ENCODE measurements at places on chromosomes 13 and 19.

DNA sequence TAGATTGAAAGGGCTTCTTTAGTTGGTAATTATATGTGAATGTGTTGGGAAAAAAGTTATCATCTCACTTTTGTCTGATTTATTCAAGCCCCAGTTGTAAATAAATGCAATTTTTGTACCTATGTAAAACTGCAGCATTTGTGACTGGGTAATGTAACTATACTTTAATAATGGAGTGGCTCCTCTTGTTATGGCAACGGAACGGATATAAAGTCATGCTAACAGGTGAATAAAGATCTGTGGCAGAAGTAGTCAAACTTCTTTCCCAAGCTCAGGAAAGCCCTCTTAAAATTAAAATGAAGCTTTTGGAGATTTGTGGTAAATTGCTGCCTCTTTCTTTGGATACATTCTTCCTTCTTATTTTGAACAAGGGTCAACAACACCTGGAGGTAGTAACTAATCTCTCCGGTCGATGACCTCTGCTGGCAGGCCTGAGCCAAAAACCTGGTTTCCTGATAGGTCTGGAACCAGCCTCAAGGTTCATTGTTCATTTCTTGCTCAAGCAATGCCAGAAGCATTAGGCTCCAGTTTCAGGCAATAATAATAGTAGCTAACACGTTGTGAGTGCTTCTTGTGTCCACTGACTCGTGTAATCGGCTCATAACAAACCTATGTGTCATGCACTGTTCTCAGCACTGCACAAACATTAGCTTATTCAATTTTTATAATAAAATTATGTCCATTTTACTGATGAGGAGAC lies 313.4 kb upstream of the DACH1 start:
- no peak for DNase-seq

- DNase-seq, result no peak
Observed at GRCh38 chr19:39156326-39157230, 31.0 kb downstream of the PAK4 start.

DNA sequence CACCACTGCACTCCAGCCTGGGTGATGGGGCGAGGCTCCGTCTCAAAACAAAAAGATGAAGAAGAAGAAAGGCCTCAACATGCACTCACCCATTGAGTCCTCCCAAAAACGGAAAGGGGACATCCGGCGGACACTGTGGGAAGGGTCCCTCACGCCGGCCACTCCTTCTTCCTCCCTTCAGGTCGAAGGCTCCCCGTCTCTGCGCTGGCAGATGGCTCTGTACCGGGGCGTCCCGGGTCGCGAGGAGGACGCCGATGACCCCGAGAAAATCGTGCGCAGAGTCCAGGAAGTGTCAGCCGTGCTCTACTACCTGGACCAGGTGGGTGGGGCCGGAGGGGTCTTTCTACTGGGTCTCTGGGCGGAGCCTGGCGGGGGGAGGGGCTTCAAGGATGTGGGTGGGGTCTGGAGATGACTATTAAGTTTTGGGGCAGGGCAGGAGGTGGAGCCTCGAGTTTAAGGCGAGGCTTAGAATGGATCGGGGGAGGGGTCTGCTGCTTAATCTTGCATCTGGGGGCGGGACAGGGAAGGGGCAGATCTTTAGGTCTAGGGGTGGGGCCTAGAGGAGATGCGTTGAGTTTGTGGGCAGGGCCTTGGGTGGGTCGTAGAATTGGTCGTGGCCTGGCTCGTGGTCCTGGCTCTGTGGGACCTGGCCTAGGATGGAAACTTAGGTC lies 90.2 kb downstream of the MAP4K1 start:
- no peak for DNase-seq

GRCh38 chr19:42201489-42202289 lies 15.8 kb downstream of the DEDD2 start:
- DNase-seq, result no peak

DNA sequence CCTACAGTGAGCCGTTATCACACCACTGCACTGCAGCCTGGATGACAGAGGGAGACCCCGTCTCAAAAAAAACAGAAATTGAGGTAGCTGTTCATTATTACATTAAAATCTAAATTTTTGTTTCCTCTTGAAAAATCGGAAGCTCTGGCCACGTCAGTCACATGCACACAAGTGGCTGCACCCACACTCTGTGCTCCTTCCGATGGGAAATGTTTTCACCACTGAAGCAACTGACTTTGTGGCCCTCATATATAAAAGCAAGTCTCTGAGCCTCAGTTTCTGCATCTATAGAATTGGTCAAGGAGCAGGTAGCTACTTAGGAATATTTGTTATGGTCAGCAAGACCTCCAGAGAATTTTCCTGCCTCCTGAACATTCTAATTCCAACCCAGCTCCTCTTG lies 4.5 kb downstream of the LRRC25 start:
- DNase-seq, result no peak

DNA sequence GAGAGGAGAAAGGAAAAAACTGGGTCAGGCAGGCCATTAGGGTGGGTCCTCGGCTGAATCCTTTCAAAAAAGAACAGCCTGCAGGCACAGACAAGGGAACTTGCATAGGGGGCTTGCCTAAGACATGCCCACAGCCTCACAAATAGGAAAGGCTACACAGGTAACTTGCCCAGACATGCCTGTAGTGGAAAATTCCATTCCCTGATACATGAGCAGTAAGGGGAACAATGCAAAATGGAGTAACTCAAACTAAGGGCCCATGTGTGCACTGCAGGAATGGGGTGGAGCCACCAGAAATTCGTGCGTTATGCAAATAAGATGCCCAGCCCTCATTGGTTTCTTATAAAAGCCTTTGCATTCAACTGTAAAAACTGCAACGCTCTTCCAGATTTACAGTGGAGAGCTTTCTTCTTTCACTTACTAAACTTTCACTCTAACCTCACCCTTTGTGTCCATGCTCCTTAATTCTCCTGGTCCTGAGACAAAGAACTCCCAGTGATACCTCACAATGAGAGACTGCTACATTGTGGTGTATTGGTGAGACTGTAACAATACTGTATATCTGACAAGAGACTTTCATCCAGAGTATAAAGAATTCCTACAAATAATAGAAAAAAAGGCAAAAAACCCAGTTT lies 59.5 kb upstream of the SLITRK1 start:
- DNase-seq, result no peak

DNA sequence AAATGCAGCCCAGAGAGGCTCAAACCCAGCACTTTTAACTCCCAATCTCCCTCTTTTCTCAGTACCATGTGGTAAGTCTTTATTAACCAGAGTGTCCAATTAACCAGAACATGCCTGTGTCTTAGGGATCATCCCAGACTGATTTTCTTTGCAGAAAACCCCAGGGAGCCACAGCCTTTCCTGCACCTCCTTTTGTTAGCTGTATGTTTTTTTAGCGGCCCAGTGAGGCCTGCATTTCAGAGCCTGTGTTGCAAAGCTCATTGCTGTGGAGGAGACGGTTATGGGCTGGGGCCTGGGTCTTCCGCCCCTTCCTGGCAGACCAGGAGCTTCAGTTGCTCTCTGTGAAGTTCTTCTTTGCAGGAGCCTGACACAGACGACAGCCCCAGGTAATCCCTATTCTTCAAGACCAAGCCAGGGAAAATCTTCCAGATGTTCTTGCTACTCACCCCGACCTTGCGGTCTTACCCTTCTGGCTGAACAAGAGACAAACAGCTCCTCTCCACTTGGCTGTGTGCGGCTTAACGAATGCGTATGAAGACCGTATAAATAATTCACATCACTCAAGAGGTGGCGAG lies 70.7 kb upstream of the TSHZ3 start:
- DNase-seq, result no peak

DNA sequence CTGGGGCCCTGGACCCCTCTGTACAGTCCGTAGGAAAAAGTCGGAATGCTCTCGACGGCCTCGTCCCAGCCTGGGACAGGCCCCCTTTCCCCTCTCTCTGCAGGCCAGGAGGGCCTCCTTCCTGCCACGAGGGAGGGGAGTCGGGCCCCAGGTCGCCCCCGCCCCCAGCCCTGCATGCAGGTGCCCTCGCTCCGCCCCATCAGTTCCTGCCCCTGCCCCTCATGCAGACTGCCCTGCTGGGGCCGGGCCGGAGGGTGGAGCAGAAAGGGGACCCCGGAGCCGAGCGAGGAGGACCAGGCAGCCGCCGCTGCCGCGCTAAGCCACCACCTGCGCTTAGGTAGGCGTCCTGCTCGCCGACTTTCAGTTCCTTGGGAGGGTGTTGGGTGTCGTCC lies 7.3 kb downstream of the LYL1 start:
- DNase-seq, result no peak

DNA sequence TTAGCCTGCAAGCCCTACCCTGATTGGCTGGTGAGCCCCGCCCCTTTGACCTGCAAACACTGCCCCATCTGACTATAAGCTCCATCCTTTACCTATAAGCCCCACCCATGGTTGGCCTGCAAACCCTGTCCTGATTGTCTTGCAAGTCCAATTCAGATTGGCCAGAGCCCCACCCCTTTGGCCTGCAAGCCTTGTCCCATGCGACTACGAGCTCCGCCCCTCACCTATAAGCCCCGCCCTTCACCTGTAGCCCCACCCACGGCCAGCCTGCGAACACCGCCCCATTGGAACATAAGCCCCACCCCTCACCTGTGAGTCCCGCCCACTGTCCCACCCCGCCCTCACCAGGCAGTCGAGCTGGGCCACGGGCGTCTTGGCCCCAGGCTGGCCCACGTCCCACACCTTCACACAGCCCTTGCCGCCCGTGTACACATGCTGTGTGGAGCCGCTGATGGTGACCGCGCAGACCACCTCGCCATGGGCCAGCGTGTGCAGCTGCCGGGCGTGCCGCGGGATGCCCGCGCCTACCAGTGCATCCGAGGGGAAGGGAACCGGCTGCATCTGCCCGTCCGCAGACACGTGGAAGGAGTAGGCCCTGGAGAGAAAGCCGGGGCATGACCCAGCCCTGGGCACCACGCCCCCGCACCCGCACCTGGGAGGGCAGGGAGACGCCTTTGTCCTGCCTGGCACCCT lies 22.9 kb downstream of the TLE2 start:
- no peak for DNase-seq

- no peak for DNase-seq
Observed at GRCh38 chr13:106449096-106449495, 86.4 kb downstream of the EFNB2 start.

DNA sequence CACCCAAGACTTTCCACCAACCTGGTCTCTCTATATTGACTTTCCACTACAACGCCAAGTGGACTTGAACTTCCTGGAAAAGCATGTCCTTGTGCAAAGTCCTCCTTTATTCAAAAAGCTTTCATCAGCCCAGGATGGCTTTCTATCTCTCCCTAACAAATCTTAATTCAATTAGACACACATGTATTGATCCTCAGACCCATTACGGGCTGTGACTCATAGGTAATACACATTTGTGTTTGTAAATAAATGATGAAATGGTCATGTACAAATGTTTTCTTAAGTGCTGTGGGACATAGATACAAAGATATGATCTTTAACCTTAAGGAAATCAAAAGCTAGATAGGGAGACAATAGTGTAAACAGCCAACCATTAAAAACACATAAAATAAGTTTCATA lies 1189.7 kb downstream of the EFNB2 start:
- no peak for DNase-seq

DNA sequence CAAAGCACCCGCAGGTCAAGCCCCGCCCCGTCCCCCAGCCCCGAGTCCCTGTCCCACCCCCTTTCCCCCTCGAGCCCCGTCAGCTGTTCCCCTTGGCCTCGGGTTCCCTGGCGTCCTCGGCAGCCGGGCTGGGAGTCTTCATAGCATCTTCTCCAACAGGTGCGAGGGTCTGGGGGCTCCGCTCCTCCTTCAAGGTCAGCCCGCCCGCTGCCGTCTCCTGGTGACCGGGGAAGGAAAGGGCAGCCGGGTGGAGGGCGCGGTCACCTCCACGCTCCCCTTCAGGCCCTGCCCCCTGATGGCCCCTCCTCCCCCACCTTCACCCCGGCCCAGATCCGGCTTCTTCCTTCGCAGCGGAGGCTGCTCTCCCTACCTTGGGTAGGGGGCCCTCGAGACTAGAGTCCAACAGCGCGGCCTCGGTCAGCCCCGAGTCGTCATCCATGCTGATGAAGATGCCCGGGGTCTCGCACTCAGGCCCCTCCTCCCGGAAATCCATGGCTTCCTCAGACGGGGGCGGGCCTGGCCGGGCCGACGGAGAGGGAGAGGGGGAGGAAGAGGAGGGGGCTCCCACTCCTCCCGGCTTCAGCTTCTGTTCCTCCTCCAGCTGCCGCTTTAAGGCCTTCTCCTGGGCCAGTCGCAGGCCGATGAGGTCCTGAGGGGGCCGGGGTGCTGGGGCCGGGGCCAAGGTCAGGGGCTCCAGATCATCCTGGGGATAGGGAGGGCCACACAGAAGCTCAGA lies 541 bp upstream of the RSPH6A start:
- DNase-seq, result no peak

- DNase-seq, result no peak
Observed at GRCh38 chr19:53365899-53366493, 491 bp downstream of the ZNF525 start.

- DNase-seq, result no peak
Observed at GRCh38 chr19:48925240-48925843, 8.2 kb upstream of the DHDH start.

DNA sequence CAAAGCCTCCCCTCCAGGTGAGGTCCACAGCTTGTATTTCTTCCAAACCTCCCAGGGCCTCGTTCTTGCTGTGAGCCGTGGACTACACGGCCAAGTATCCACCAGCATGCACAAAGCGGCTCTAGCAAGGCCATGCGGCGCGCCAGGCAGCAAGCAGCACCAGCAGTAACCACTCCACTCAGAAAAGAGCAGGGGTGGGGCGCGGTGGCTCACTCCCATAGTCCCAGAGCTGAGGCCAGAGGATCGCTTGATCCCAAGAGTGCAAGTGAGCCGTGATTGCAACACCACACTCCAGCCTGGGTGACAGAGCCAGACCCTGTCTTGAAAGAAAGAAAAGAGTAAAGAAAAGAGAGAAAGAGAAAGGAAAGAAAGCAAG lies 4.7 kb downstream of the CCDC8 start:
- DNase-seq, result no peak

- no peak for DNase-seq
Observed at GRCh38 chr19:3512562-3513228, 6.6 kb downstream of the FZR1 start.

- DNase-seq, result no peak
Observed at GRCh38 chr19:15072930-15073647, 8.9 kb upstream of the OR1I1 start.

DNA sequence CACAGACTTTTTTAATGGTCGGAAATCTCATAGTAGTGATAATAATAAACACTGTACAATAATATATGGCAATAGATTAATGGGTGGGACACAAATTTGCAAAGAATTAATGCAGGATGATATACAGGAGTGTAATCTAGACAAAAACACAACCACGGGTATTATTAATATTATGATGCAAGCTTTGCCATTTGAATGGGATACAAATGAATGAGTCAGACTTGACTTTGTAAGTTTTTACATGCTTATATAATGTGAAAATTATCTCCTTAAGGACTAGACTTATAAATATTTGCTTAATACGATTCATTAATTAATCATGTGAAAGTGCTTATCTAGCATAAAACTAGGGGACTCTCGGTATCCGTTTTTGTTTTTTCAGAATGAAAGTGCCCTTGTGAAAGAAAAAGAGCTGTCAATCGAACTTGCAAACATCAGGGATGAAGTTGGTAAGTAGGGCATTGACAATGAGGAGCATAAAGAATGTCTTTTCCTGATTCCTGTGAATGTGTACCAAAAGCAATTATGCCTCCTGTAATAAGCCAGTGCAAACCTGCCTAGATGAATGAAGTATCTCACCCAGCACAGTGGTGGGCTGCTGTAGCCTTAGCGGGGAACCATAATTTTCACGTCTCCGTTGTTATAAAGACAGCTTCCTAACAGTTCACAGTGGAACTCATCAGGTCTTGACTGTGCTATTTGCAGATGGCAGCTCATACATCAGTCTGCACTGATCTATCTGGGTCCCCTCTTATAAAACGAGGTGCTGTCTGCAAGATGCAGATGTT lies 155.7 kb downstream of the SLC7A1 start:
- DNase-seq, result no peak

- no peak for DNase-seq
Observed at GRCh38 chr19:3745363-3746045, 16.0 kb downstream of the APBA3 start.
